Stimulated activated CD8-positive, alpha-beta memory T cell treated with anti-CD3 and anti-CD28 coated beads, Interleukin-7, amount 100 ng/mL, for 48 hours (primary cell): ENCODE measurements at places on chromosomes 11 and 22.

- DNase-seq: no peak
Measured at GRCh38 chr11:108694846-108695245, 30.0 kb downstream of the DDX10 start.

DNA sequence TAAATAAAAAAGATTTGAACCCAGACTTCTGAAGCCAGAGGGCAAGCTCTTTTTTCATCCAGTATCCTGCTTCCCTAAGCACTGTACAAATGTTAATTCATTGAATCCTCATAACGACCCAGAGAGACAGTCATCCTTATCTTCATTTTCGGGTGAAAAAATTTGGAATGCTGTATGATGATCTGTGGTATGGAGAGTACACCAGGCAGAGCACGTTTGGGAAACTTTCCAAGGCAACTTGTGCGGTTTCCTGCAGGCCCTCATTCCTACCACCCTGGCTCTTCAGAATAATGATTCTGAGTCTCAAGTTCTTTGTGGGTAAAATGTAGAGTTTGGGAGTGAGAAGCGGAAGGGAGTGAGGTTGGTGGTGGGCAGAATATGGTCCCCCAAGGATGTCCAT lies 177.9 kb upstream of the CADM1 start:
- DNase-seq: no peak

DNA sequence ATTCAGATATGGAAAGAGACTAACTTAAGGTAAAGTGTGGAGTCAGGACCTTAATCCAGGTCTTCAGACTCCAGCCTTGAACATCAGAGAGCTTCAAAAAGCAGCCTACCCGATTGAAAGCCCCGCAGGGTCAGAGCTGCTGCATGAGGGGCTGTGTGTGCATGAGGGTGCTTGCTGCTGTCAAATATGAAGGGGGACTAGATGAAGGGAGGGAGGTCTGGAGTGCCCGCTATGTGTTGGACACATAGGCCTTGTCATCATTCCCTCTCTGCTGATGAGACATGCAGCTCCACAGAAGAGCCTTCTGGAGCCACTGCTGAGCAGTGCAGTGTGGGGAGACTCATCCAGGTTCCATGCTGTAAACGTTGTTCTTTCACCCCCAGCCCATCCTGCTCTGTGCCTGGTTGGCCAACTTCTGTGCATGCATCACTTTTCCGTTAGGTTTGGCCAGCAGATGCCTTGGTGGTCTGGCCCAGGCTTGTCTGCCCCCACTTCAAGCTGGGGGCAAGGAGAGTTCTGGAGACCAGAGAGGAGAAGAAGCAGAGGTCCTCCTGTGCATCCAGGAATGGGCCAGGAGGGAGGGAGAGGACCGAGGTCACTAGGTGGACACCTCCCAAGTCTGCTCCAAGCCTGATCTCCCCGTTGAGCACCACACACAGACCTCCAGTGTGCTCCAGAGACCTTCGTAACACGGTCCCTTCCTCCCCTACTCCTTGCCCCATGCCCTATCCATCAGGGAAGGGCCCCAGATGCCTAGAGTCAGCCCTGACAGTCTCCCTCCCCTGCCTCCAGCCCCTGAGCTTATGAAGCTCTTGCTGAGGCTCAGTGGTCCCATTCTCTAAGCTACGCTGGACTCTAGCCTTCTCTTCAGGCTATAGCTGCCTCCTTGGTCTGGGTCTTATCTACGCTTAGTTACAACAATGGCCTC lies 32.0 kb downstream of the LRRC32 start:
- no peak for DNase-seq

DNA sequence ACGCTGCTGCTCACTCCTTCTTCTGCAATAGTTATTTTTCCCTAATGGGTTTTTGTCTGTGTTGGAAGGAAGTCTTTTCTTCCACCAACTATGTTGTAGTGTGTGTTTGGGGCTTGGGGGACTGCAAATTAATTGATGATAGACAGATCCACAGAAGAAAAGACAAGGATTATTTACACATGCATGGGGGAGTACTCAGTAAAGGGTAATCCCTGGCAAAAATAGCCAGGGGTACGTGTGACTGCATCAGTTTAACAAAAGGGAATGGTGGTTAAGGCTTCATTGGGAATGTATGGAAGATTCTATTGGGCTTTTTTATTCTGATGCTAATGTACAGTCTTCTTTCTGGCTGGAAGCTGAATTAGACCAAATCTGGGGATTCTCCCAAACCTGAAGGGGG lies 20.2 kb upstream of the FEZ1 start:
- no peak for DNase-seq

DNA sequence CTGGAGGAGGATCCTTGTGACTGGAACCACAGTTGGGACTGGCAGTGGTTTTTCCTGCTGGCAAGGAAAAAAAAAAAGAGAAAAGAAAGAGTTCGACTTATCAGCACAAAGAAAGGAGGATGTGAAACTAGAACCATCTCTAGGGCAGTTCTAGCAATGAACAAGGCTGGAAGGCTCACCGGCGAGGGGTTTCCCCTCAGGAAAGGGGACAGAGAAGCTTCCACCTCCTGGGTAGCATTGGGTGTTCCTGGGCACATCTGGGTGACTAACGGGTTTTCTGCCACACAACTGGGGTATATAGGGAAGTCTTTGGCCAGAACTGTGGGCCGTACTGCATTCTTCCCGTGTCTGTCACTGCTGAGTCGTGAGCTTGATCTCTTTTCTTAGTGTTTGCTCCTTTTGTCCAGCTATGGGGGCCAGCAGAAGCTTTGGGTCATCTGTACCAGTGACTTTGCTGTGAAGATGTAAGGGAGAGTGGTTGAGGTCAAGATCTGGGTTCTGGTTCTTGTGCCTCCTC lies 109.4 kb upstream of the OR4B1 start:
- no peak for DNase-seq

DNA sequence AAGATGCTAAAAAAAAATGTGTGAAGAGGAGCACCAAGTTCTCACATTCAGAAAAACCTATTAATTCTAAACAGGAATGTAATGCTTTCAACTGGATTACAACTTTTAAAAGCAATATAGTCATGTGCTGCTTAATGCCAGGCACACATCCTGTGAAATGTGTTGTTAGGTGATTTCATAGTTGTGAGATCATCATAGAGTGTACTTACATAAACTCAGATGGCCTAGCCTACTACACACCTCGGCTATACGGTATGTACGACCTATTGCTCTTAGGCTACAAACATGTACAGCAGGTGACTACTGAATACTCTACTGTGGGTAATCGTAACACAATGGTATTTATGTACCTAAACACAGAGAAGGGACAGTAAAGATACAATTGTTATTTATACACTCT lies 142.3 kb downstream of the RBFOX2 start:
- no peak for DNase-seq

DNA sequence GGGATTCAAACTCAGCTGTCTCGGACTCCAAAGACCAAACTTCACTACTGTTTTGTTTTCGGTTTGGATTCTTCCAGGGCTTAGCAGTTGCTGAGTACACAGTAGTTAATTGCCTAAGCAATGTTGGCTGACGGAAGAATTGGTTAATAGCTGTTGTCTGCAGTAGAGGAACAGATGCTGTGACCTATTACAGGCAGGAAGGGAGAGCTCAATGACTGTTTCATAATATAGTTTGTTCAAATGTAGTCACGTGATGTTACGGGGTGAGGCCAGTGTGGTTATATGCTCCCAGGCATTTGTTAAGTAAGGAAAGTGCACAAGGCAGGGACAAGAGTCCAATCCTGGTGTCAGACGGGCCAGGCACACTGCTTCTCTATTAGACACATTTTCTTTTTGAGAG lies 222.6 kb upstream of the CCDC90B start:
- DNase-seq: no peak

DNA sequence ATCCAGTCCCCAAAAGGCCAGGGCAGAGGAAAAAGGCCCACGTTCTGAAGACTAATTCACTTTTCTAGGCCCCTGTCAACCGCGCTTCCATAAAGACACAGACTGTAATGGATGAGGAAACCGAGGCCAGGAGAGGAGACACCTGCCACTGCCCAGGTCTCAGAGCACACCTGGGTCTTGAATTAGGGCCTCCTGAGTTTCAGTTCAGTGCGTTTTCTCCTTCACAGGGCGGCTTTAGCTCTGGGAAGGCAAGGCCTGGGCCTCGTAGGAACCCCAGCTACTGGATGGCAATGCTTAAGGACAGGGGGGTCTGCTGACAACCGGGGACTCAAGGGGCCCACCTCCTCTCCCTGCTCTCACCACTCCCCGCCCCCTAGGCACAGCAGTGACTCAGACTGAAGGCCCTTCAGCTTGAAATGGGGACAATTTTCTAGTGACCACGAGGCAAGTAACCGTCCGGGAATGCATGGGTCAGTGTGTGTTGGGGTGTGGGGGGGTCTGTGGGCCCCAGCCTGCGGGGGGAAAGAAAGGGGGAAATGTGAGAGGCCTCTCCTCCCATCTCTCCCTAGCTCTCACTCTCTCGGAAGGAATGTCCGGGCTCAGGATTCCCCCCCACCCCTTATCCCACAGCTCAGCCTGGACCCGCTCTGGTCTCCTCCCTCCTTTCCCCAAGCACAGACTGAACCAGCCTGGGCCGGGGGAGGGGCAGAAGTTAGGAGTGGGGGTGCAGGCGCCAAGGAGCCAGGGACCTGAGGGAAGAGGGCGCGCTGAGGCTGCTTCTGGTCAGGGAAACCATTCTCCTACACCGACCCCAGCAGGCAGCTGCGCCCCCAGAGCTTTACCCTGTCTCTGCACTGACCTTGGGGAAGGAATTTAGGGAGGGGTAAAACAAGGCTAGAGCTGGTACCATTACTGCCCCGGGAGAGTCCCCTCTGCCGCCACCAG lies 17.2 kb downstream of the CREB3L1 start:
- no peak for DNase-seq
